ENCODE measurements at places on chromosomes 13 and 19. TPM values are rescaled to one million over a fixed set of nuclear protein-coding genes. Genes with fewer than 3 reads are reported as not detected.

DNA sequence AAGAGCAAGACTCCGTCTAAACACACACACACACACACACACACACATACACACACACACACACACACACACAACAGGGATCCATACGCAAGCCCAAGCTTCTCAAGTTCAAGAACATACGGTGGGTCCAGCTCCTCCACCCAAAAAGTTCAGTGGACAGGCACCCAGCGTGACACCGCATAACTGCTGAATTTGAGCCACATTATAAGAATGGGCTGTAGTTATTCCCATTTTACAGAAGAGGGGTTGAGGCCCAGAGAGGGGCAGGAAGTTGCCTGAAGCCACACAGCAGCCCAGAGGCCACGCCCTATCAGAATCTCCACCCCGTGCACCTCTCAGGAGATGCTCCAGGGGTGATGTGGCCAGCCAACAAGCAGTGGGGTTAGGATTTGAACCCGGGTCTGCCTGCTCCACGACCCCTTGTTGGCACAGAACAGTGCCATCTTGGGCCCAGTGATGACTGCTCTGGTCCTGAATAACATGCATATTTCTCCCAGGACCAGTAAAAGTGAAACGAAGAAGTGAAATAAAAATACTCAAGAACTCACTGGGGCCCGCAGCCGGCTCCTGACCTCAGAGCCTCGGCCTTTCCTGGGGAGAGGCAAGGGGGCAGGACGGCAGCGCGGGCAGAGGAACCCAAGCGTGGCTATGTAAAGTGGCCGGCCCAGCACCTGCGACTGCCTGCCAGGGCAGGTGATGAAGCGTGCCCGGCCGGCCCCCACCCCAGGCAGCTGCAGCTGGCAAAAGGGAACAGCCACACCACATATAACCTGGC lies 61.9 kb downstream of the AP1M1 start:
- H3K4me1 ChIP-seq, result no peaks in the 10 kb centered on the region
- no peak overlapping the region for H3K4me3 ChIP-seq
- no peaks in the 10 kb centered on the region for H3K36me3 ChIP-seq
- no peaks in the 10 kb centered on the region for H3K27me3 ChIP-seq
- H3K27ac ChIP-seq, result peak overlapping the region; percentile 82

- H3K4me3 ChIP-seq, result no peak overlapping the region
- H3K36me3 ChIP-seq, result no peaks in the 10 kb centered on the region
- ATAC-seq, result no peak
- H3K27me3 ChIP-seq, result peaks cover 78% of the 10 kb centered on the region
Measured at GRCh38 chr19:6613711-6614110, 22.8 kb upstream of the CD70 start.

GRCh38 chr13:108437496-108437895 lies 168.0 kb downstream of the TNFSF13B start:
- H3K4me3 ChIP-seq, result no peak overlapping the region
- no peaks in the 10 kb centered on the region for H3K36me3 ChIP-seq
- no peak overlapping the region for H3K27ac ChIP-seq

Gene NKPD1
- total RNA-seq, result not detected

DNA sequence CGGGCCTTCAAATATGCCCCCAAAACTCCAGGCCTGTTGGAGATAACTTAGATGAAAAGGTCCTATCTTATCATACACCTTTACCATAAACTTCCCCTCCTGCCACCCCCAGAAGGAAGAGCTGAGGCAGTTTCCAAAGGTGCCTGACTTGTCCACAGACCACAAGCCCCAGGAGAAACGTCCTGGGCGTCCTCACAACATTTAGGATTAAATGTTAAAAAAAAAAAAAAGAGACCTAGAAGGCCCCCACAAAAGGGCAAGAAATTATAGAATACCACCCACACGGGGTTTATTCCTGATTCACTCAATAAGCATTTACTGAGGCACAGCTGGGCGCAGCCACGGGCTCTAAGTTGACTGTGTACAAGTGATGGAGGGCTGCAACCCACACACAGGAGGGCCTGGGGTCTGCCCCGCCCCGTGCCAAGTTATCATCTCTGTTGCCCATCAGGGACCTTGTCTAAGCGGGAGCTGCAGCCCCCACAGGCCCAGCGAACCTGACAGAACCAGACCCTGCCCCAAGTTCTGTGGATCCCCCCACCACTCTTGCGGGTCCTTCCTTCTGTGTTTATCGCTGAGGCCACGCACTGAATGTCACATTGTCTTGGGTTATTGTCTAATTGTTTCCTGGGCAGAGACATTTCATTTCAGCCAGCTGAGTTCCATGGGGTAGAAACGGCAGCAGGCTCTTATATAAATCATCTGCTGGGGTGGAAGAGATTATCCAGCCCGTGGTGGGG lies 83.0 kb upstream of the TM9SF2 start:
- no peak for ATAC-seq
- no peaks in the 10 kb centered on the region for H3K36me3 ChIP-seq
- no peak overlapping the region for H3K4me3 ChIP-seq
- H3K27me3 ChIP-seq, result peaks cover 28% of the 10 kb centered on the region
- H3K4me1 ChIP-seq, result no peaks in the 10 kb centered on the region

Gene RGL3
- 0.81 TPM for total RNA-seq

DNA sequence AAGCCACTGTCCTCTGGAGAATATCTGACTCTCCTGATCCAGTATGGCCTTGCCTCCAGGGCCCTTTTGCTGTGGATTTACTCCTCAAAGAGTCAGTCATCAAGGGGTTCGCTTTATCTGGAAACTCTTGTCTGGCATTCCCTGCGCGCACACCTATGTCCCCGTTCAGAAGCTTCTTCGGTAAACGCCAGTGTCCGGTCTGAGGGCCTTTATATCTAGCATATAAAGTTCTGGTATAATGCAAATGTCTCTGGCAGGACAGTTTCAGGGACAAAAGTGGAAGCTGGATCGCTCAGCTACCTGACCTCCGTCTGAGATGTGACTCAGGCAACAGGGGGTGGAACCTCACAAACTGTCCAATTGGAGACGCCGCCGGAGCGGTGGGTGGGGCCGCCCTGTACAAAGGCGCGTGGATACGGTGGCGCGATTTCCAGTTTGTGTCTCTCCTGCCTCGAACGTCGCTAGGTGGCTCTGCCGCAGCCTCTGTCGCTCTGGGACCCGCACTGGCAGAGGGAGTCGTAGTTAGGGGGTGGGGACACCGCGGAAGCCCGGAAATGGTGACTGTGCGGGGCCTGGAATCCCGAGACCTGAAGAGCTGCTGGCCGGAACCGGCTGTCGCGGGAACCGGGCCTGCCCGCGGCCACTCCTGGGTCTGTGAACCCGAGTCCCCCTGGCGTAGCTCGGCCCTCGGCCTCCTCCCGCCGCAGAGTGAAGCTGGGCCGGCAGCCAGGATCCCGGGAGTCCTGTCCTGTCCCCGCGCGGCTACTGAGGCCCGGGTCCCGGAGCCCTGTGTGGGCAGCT lies 10.6 kb upstream of the ZNF709 start:
- H3K36me3 ChIP-seq, result no peaks in the 10 kb centered on the region
- H3K27me3 ChIP-seq, result no peaks in the 10 kb centered on the region
- peak; percentile 100 for ATAC-seq
- peak overlapping the region; percentile 92 for H3K27ac ChIP-seq
- H3K4me1 ChIP-seq, result no peaks in the 10 kb centered on the region
- H3K4me3 ChIP-seq, result peak overlapping the region; percentile 52

- peaks cover 31% of the 10 kb centered on the region for H3K27me3 ChIP-seq
- peak overlapping the region; percentile 51 for H3K27ac ChIP-seq
- peaks cover 39% of the 10 kb centered on the region for H3K36me3 ChIP-seq
- no peak overlapping the region for H3K4me3 ChIP-seq
Measured at GRCh38 chr19:55088543-55089341, 13.1 kb downstream of the EPS8L1 start.

GRCh38 chr19:43455321-43456113 lies 9.9 kb downstream of the LYPD3 start:
- no peak overlapping the region for H3K27ac ChIP-seq
- H3K27me3 ChIP-seq, result no peaks in the 10 kb centered on the region
- H3K4me3 ChIP-seq, result no peak overlapping the region
- H3K36me3 ChIP-seq, result no peaks in the 10 kb centered on the region

DNA sequence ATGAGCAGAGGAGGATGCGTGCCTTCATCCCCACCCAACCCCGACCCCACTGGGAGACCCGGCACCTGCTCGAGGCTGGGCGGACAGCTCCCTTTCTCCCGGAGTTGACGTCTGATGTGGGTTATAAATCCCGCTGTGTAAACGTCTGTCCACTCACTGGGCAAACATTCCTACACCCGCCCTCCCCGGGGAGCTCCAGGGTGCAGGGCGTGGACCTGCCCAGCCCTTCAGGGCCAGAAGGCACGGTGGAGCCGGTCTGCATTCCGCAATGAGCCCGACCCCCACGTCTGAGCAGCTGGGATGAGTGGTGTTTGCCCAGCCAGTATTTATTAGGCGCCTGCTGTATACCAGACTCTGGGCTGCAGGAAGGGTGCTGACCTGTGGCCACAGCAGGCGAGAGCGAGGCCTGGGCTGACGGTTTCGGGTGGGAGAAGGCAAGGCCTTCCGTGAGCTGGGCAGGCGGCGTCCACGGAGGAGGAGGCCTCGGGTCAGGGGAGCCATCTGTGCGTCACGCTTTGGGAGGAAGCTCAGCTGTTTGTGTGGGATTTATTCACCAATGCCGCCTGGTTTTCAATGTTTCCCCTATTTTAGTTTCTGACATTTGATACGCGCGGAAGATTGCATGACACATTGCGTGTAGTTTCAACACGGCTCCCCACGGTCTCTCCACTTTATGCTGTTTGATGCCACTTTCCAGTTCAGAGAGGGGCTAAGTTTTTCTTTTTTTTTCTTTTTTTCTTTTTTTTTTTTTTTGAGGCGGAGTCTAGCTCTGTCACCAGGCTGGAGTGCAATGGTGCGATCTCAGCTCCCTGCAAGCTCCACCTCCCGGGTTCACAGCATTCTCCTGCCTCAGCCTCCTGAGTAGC lies 2.0 kb downstream of the MISP start:
- peak; percentile 64 for ATAC-seq
- no peaks in the 10 kb centered on the region for H3K4me1 ChIP-seq
- peaks cover 47% of the 10 kb centered on the region for H3K27me3 ChIP-seq
- peaks cover 3% of the 10 kb centered on the region for H3K36me3 ChIP-seq
- H3K27ac ChIP-seq, result no peak overlapping the region
- no peak overlapping the region for H3K4me3 ChIP-seq

- H3K4me3 ChIP-seq, result no peak overlapping the region
- H3K4me1 ChIP-seq, result no peaks in the 10 kb centered on the region
- ATAC-seq, result no peak
- no peaks in the 10 kb centered on the region for H3K36me3 ChIP-seq
Measured at GRCh38 chr19:7970716-7971448, 27.4 kb upstream of the TIMM44 start.

- no peak for ATAC-seq
- no peaks in the 10 kb centered on the region for H3K4me1 ChIP-seq
- no peak overlapping the region for H3K27ac ChIP-seq
Measured at GRCh38 chr13:109650861-109651260, 135.5 kb downstream of the IRS2 start.

DNA sequence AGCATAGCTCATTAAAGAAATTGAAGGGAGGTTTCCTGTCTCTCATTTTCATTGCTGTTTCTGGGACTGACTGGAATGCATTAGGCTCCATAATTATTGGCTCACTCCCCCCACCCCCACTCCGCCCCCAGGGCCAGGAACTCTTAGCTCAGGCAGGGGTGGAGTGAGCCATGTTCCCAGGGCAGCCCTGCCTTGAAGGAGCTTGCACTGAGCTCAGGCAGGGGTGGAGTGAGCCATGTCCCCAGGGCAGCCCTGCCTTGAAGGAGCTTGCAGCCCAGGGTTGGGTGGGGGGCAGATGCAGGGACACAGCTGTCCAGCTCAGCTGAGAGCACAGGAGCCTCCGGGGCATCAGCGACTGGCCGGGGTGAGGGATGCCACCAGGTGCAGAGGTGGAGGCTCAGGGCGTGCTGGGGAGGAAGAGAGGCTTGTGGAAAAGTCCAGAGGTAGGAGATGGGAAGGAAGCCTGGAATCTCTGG lies 39.1 kb upstream of the TFDP1 start:
- peak overlapping the region; percentile 19 for H3K4me3 ChIP-seq
- no peaks in the 10 kb centered on the region for H3K27me3 ChIP-seq
- no peak overlapping the region for H3K27ac ChIP-seq

DNA sequence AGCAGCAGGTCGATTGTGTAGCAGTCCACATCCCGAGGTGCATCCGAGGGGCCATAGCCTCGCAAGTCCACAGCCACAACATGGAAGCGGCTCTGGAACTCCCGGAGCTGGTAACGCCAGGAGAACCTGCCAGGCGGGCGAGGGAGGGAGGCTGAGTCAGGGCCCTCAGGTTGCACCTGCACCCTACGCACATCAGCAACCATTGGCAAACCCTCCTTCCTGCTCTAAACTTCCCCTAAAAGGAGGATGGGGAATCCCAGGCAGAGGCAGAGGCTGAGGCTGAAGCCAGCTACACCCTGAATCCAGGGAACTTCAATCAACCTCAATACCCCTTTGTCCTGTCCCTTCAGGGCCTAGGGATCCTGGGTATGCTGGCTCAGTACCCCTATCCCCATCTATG lies 977 bp downstream of the EPHX3 start:
- no peak overlapping the region for H3K4me3 ChIP-seq
- no peak overlapping the region for H3K27ac ChIP-seq
- peaks cover 44% of the 10 kb centered on the region for H3K27me3 ChIP-seq
- H3K4me1 ChIP-seq, result no peaks in the 10 kb centered on the region
- ATAC-seq, result no peak

DNA sequence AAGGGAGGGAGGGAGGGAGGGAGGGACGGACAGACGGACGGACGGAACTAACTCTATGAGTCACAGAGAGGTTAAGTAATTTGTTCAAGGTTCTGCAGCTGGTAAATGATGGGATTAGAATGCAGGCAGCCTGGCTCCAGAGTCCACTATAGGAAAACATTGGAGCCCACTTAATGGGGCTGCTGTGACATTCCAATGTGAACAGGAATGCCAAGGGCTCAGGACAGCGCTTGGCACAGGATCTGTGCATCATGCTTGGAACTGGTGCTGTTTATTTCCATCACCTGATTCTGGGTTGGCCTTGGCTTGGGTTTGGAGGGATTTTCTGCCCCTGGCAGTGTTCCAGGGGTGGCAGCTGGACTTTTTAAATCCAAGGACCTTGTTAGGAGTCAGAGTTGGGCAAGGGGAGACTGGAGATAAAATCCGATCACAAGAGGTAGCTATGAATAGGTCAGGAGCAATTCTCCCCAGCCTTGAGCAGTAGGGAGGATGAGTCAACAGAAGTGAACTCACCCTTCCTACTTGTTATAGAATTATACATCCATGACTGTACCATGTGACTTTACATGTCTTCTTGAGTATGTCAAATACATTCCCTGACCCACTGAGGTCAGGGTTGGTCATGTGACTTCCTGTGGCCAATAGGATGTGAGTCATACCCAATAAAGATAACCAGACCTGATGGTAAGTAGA lies 7.8 kb upstream of the HIF3A start:
- no peak overlapping the region for H3K4me3 ChIP-seq
- H3K4me1 ChIP-seq, result peaks cover 3% of the 10 kb centered on the region
- peak; percentile 86 for ATAC-seq
- H3K36me3 ChIP-seq, result no peaks in the 10 kb centered on the region
- H3K27ac ChIP-seq, result no peak overlapping the region
